Activated T-cell treated with anti-CD3 and anti-CD28 coated beads for 24 hours (primary cell): ENCODE measurements at places on chromosomes 2 and 18.

- DNase-seq, result no peak
Measured at GRCh38 chr2:15649561-15650255, 58.0 kb downstream of the DDX1 start.

- DNase-seq, result no peak
Measured at GRCh38 chr2:192060161-192060560, 134.6 kb downstream of the TMEFF2 start.

DNA sequence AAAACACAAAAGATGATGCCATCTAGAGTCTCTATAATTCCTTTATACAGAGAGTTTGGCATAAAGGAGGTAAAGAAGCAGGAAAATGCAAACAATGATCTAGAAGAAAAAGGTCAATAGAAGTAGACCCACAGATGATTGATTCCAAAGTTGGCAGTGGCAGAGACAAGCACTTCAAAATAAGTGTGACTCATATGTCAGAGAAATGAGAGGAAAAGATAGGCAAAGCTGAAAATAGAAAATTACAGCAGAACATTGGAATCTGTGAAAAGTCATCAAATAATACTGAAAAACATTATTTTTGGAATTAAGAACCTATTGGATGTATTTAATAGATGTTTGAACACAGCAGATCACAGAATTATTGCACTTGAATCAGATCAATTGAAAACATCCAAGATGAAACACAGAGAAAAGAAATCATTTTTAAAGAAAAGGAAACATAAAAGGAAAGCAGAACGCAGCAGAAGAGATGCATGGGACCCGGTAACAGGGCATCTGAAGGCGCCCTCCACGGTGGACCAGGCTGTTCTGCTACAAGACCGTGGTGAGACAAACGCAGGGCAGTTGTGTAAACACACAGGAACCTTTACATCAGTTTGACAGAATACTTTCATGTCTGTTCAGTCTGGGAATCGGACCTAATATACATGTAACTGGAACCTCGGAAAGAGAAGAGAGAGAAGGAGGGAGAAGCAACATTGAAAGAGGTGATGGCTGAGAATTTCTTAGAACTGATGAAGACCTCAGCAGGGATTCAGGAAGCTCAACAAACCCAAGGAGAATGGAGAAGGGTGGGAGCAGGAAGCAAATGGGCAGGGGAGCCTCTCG is 74.6 kb upstream of the GPC1 start:
- no peak for DNase-seq

- no peak for DNase-seq
Measured at GRCh38 chr2:120869036-120869729, 133.5 kb downstream of the GLI2 start.

DNA sequence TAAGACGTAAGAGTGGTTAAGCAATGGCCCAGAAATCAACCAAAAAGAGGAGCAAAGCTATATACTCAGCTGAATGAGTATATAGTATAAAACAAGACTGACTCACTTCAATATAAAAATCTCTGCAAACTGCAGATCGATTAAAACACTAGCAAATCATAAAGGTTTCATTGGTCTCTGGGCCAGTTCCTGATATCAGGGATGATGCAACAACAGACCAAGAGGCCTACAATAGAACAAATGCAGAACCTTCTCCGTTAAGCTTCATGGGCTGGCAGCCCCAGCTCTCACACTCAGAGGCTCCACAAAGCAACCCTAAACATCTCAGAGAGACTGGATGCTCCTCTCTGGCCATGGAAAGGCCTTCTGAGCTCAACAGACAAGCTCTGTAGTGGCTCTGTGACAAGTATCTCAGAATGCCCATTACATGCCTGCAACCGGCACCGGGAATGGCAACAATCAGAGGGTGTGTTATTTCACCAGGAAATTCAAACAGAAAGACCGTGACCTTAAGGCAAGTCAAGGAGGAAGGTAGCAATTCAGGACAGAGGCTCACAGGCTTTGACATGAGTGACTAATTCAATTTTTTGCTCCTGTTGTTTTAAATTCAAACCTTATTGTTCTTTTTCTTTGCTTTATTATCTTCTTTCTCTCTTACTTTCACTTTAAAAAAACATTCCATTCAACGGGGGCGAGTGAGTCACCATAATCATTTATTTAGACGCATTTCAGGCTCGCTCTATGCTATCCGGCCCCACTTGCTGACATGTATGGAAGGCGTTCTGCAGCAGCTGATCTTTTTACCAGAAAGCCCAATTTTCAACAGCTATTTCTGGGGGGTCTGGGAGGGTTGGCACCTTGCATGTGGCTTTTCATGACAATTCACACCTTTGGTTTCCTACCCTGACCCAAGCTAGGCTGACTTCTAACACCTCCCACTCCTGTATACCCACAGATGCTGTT is 15.1 kb downstream of the CYRIA start:
- no peak for DNase-seq

GRCh38 chr2:401019-401679 is 113.3 kb upstream of the ALKAL2 start:
- DNase-seq, result no peak

DNA sequence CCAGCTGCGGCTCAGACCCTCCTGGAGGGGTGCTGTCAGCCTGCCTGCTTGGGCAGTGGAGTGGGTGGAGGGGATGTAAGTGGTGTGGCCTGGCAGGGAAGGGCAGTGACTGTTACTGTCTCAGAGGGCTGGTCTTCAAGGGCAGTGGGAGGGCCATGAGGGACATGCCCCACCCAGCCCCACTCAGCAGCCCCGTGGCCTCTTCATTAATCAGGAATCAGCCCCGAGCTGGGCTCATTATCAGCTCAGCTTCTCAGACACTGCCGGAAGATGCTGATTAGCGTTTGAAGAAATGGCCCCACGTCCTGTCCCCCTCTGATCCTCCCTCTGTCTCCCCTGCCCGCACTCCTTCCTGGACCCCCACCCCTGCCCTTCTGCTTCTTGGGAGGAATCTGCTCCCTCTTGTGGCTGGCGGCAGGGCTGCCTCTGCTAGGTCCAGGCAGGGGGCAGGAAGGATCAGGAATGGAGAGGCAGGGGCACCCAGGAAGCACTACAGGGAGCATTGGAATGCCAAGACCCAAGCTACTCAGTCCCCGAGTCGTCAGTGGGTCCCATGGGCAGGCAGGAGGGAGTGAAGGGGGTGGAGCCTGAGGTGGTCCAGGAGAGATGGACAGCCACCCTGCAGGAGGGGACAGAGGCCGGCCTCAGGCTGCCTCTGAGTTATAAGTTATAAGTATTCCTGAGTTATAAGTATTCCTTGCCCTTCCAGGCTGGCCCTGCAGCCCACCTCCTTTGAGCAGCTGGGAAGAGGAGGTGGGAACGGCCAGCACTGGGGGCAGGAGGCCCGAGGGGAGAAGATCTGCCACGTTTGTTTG is 7.0 kb downstream of the ASIC4 start:
- DNase-seq, result no peak

- DNase-seq, result no peak
Measured at GRCh38 chr2:62564380-62565137, 58.6 kb upstream of the TMEM17 start.

- DNase-seq, result no peak
Measured at GRCh38 chr2:159226059-159226461, 60.4 kb downstream of the WDSUB1 start.

DNA sequence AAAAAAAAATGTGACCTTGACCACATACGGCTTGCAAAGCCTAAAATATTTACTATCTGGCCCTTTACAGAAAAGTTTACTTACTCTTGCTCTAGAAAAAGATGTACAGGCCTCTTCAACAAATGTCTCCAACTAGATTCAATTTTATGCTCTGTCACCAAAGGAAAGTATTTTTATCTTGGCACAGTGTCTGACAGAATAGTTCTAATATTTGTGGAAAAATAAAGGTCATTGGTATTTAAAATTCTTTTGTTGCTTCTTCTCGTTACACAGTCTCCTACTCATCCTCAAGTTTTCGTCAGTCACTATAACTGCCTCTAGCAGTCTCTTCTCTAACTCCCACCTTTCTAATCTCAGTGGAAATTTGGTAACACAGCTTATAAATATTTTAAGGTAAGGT is 1.4 kb downstream of the RBKS start:
- DNase-seq, result no peak

GRCh38 chr2:55511508-55512124 is 7.9 kb upstream of the CFAP36 start:
- DNase-seq, result no peak
